ENCODE measurements at places on chromosomes 2 and 18.

DNA sequence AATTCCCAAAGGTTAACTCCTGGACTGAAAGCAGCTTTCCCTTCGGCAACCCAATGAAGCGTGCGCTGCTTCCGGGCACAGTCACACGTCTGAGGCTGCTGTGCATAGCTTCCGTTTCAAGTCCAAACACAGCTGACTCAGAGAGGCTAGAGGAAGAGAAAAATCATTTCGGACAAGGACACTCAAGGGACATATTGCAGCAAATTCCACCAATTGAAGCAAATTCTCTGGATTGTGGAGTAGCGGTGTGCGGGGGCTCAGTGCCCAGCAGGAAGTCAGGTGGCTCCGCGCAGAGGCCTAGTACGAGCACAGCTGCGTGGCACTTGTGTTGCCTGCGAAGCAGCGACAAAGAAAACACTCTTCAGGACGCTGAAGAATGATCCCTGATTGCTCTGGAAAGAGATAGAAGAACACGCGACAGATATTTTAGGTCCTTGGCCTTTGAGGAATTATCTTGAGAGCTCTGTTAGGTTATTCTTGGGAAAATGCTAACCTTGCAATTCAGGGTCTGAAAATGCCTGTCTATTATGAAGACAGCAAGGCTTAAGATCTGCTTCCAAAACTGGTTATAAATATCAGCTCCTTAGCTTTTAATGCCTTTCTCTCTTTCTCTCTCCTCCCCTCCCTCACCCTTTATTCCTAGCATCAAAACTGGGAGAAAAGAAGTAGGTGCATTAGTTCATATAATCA lies 352.6 kb upstream of the DLGAP1 start:
- DNase-seq = no peak

GRCh38 chr2:17084877-17085276 lies 419.2 kb upstream of the CYRIA start:
- DNase-seq = no peak

DNA sequence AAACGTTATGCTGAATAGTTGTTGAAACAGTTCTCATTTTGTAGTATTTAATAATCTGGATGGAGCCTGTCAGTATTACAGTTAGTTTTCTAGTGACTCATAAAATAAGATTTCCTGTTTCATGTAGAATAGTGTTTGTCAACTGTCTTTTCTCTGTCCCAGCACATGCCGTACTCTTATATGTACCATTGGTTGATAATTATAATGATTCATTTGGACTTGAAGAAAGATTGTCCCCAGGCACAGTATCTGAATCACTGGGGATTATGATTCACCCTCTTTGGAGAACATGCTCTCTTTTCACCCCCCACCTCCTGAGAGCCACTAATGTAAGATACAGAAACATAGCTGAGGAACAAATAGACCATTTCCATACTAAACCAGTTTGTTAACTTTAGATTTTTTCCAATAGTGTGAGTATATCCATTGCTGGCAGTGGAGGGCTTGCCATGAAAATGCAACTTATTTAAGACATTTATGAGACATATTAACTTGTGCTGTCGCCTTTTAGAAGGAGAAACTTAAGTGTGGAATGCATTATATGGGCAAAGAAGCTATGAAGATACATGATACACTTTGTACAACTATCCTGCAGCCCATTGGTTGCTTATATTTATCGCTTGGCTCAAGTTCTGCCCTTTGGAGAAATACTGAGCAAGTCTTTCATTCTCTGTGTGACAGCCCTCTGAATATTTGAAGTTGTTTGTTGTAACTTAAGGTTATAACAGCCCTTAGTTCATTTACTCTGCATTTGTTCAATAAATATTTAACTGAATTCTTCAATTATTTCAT lies 12.4 kb downstream of the COPS8 start:
- peak; percentile 99 for DNase-seq

DNA sequence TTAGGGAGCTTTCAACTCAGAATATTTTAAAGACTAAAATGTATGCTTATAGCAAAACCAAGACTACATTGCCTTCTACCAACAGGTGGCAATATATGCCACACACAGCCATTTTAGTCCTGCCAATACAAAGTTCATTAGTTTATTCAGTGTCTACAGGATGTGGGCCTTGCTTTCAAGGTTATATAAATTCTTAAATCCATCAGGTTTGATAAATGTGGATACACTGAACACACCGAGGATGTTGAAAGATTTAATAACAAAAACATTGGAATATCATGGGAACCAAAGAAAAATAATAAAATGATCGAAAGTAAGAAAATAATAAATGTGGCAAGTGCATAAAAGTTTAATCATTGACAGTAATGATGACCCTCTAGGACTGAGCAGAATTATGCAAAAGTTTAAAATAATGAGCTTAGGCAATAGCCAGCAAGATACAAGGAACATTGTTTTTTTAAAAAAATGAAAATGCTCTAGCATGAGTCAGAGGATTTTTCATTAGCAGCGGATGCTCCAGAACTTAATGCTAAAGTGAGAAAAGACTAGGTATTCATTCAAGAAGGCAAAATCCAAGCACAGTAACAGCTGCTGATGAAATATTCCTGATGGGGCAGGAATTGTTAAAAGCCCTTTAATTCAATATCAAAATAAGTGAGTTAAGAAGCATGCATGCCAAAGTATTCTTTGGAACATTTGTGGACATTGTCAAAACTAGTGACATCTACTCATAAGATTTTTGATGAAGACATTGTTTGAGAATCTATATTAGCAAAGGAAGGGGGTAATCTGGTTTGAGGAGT lies 14.2 kb downstream of the SCN9A start:
- DNase-seq = peak; percentile 66

GRCh38 chr2:241985986-241986329 lies 116.4 kb downstream of the RTP5 start:
- no peak for DNase-seq

- DNase-seq = no peak
These were observed 108.2 kb upstream of the CAPN13 start for GRCh38 chr2:30915486-30915885.

GRCh38 chr18:75408554-75409506 lies 18.7 kb downstream of the SMIM21 start:
- peak; percentile 100 for DNase-seq

- DNase-seq = no peak
These were observed 17.9 kb downstream of the REV1 start for GRCh38 chr2:99471654-99472599.

DNA sequence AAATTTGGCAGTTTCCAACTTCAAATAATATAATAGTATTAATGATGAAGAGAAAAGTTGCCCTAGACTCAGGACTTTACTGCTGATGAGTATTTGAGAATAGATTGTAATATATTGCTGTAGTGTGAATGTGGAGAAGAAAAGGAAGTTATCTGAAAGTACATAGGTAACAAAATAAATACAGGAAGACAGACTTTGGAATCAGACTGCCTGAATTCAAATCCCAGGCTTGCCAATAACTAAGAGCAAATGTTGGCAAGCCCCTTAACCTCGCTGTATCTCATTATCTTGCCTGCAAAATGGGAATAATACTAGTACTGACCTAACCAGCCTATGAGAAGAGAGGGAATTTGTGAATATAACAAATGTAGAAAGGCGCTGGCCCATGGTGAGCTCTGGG lies 765.2 kb upstream of the ID2 start:
- DNase-seq = no peak

- no peak for DNase-seq
These were observed 75.1 kb downstream of the SPRED2 start for GRCh38 chr2:65357095-65357958.

DNA sequence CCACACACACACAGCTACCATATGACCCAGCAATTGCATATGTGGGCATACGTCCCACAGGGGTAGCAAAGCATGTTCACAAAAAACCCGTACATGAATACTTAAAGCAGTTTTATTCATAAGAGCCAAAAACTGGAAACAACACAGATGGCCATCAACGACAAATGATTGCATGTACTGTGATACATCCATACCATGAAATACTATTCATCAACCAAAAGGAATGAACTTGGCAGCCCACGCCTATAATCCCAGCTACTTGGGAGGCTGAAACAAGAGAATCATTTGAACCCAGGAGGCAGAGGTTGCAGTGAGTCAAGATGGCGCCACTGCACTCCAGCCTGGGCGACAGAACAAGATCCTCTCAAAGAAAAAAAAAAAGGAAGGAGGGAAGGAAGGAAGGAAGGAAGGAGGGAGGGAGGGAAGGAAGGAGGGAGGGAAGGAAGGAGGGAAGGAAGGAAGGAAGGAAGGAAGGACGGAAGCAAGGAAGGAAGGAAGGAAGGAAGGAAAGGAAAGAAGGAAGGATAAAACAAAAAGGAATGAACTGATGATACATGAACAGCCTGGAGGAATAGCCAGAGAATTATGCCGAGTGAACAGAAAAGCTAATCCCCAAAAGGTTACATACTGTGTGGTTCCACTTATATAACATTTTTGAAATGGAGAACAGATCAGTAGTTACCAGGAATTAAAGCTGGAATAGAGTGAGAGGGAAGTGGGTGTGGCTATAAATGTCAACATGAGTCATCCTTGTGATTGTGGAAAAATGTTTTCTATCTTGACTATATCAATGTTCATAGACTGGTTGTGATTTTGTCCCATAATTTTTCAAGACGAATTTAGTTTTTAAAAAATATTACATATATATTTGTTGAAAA lies 19.6 kb upstream of the YPEL5 start:
- peak; percentile 85 for DNase-seq

GRCh38 chr2:31859959-31860358 lies 150.8 kb downstream of the MEMO1 start:
- no peak for DNase-seq

DNA sequence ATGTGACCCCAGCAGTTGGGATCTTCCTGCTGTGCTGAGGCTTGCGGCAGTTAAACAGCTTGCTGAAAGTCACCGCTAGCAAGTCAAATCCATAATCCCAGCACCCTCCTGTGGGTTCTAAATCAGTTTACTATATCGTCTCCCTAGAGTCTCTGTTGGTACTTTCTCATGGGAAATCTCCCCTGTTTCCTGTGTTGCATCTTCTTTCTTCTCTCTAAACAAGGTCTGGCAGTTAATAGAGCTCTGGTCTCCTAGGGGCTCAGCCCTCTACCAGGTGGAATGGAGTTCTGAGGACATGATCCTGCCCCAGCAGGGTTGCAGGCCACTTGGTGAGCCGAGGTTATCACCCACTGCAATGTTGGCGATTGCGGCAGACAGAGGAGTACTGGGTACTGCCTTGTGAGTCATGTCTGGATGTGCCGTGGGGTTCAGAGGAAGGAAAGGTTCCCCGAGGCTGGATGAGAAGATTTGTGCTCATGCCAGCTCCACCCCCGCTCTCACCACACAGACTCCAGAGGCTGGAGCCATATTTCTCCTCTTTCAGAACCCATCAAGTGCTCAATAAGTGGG lies 59.4 kb upstream of the SIX2 start:
- peak; percentile 14 for DNase-seq

DNA sequence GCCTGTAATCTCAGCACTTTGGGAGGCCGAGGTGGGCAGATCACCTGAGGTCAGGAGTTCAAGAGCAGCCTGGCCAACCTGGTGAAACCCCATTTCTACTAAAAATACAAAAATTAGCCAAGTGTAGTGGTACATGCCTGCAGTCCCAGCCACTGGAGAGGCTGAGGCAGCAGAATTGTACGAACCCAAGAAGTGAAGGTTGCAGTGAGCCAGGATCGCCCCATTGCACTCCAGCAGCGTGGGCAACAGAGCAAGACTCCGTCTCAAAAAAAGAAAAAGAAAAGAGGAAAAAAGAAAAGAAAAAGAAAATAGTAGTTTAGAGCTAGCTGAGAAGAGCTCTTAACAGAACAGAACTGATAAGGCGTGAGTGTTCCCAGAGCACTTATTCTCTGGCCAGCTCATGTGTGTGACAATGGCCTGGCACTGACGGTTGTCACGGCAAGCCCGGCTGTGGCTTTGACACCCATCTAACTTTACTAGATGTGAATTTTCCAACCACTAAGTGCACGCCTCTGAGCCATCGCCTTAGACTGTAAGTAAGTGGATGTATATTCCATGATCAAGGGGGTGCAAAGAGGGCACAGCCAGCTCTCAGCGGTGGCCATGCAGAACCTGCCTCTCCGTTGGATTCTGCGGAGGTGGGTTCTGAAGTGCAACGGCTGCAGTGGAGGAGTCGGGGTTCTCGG lies 80.0 kb downstream of the ZNF516 start:
- DNase-seq = no peak

DNA sequence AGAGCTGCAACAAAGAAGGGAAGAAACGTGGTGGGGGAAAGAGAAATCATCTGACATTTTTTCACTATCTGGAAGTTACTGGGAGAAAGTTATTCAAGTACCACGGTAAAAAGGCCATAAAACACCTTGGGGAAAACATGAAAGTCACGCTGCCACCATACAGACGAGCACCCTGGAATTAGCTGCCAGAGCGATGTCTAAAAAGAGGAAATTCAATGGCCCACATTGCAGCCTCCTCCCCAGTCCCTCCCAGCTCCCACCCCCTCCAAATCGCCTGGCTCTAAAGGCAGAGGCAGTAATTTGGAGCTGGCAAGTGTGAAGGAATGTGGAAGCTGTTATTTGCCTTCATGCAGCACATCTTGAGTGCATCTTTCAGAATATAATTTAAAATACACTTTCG lies 192.0 kb downstream of the ALK start:
- DNase-seq = no peak

DNA sequence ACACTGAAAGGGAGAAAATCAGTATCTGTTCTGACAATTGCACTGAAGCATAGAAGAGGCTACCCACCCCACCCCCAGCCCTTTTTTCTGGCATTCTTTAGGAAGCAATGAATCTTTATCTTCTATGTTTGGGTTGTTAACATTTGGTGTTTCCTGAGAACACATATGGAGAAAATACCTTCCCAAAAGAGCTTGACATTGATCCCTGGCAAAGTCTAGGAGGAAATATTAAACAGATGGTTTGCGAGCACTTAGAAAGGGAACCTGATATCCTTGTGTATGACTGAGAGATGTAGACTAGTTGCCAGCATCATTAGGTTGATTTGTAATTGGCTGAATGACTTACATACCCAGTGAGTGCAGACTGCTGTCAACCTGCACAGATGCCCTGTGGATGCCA lies 42.9 kb downstream of the DOK1 start:
- DNase-seq = peak; percentile 36

- peak; percentile 88 for DNase-seq
These were observed 6.3 kb upstream of the SPP2 start for GRCh38 chr2:234044157-234044556.

- DNase-seq = peak; percentile 96
These were observed 29.7 kb downstream of the XDH start for GRCh38 chr2:31384771-31385276.

GRCh38 chr2:168514692-168515091 lies 58.6 kb downstream of the CERS6 start:
- no peak for DNase-seq

GRCh38 chr2:128717758-128718710 lies 399.4 kb upstream of the HS6ST1 start:
- DNase-seq = peak; percentile 69

GRCh38 chr18:77862066-77862757 lies 612.6 kb downstream of the GALR1 start:
- DNase-seq = no peak

DNA sequence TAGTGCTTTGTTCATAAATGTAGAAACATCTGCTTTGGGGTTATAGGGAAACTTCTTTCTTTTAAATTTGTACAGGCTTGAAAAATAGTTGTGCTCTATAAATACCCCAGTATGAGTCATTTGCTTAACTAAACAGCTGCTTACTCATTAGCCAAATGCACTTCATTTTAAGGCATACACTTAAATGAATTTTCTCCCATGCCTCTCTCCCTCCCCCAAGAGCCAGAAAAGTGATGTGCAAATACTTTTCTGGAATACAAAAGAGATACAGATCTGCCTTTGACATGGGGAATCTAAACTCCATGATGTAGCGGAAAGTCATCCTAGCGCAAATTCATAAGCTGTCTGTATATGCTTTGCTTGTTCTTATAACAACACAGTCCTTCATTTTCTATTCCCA lies 469.4 kb downstream of the DLGAP1 start:
- DNase-seq = peak; percentile 90

GRCh38 chr2:206203331-206203730 lies 43.6 kb downstream of the EEF1B2 start:
- DNase-seq = no peak

All from fibroblast of mammary gland (primary cell).